Fibroblast of skin of left quadriceps (primary cell): ENCODE measurements at places on chromosomes 7 and 10.

DNA sequence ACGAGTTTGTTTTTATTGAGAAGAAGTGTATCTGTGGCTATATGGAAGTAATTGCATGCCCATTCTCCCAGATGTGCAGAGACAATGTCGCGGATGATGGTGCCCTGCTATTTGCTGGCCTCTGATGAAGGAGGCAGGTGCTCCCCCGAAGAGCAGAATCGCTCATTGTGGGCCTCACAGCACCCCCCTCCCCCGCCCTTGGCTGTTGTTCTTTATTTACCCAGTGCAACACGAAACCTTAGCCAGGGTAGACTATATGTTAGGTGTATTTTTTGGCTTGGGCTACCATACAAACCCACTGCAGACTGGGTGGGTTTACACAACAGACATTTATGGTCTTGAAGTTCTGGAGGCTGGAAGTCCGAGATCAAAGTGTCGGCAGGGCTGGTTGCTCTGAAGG lies 3.4 kb upstream of the ADCY1 start:
- DNase-seq, result no peak

DNA sequence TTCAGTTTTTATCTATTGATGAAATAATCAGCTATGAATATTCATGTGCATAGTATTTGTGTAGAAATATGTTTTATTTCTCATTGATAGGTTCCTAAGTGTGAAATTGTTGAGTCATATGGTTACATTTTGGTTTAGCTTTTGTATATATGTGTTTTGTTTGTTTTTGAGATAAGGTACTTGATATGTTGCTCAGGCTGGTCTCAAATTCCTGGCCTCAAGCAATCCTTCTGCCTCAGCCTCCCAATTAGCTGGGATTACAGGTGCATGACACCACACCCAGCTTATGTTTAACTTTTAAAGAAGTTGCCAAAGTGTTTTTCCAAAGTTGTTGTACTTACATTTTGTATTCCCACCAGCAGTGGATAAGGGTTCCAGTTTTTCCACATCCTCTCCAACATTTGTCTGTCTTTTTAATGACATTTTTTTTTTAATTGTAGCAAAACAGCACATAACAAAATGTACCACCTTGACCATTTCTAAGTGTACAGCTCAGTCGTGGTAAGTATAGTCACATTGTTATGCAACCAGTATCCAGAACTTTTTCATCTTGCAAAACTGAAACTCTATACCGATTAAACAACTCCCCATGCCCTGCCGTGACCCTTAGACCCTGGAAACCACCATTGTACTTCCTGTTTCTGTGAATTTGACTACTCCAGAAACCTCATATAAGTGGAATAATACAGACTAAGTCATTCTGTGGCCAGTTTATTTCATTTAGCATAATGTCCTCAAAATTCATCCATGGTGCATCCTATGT lies 12.6 kb upstream of the UBE2D1 start:
- DNase-seq, result no peak

GRCh38 chr10:44300666-44301649 lies 83.9 kb downstream of the CXCL12 start:
- peak; percentile 90 for DNase-seq

DNA sequence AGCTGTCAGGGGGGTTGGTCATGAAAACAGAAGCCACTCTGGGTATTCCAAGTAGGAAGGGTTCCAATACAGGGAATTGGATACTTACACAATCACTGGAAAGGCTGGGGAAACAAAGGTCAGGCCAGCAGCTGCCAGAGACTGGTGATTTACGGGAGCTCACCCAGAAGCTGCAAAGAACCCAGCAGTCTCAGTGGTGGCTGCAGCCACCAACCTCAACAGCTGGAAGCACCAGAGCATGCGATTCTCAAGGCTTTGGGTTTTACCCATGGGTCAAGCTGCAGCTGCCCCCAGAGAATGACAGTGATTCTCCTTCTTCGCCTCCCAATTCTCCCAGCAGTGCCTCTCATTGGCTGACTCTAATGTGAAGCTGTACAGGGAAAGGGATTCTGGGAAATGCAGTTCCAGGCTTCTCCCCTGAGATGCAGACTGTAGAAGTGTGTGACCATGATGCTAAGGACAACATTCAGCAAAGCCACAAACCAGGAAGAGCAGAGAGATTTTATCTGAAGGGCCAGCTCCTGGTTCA lies 107.2 kb upstream of the TCF7L2 start:
- no peak for DNase-seq

DNA sequence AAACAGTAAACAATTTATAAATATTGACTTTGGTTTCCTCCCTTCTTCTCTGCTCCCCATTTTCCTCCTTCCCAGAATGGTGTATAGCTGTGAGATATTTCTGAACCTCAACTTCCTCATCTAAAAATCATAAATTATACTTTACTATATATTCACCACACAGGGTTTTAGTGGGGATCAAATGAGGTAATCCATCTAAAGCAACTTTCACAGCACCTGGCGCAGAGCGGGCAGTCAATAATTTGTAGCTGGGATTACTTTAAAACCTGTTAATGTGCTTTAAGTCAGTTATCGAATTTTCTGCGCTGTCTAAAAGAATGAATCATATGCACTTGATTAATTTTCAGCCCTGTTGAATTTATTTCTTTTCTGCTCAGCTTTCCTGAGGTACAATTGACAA lies 172.7 kb downstream of the PTEN start:
- DNase-seq, result no peak

DNA sequence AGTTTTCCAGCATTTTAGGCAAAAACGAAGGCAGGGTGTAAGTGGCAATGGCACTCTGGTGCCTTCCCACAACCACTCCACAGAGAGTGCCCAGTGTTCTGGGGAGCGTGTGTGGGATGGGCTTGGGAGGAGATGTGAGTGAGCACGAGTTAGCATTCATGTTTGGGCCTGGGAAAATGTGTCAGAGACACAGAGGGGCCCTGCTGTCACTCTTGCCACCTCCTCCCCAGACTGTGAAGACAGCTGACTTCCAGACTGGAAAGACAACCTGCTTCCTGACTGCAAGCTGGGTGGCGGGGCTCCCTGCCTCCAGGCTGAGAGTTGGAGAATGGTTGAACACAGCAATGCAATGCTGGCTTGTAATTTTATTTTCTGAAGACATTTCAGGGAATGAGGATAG lies 454.5 kb upstream of the ZMIZ1 start:
- no peak for DNase-seq

- DNase-seq, result no peak
Observed at GRCh38 chr10:6400331-6400730, 179.7 kb downstream of the PRKCQ start.

DNA sequence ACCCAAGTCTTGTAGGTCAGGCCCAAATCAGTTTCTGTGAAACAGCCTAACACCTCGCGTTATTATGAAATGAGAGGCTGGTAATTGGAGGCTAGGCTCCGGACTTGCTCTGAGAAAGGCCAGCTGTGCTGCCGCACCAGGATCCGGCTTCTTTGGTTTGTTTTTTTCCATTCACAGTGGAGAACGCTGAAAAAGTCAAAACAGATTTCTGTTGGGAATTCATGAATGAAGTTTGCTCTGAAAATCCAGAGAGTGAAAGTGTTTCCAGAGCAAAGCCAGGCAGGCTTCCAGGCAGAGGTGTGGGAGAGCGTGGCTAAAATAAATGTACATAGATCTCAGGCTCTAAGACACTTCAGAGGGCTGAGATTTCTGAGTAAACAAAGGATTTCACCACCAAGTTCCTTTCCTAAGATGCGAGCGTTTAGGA lies 240.1 kb downstream of the TRIL start:
- no peak for DNase-seq

DNA sequence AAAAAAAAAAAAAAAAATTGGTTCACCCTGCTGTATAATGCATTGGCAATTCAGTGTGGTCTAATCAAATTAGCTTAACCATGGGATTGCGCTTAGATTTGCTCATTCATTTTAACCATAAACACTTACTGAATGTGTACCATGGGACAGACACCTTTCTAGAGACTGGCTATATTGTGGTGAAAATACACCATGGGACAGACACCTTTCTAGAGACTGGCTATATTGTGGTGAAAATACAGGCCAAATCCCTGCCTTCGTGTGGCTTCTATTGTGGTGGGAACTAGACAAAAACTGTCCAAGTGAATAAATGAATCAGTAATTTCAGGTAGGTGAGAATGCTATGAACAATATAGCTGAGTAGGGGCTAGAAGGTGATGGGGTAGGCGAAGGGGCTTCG lies 10.2 kb upstream of the REPIN1 start:
- DNase-seq, result no peak

GRCh38 chr10:133231946-133232574 lies 2.0 kb downstream of the UTF1 start:
- no peak for DNase-seq

- DNase-seq, result no peak
Observed at GRCh38 chr10:33935350-33935749, 600.9 kb upstream of the NRP1 start.

DNA sequence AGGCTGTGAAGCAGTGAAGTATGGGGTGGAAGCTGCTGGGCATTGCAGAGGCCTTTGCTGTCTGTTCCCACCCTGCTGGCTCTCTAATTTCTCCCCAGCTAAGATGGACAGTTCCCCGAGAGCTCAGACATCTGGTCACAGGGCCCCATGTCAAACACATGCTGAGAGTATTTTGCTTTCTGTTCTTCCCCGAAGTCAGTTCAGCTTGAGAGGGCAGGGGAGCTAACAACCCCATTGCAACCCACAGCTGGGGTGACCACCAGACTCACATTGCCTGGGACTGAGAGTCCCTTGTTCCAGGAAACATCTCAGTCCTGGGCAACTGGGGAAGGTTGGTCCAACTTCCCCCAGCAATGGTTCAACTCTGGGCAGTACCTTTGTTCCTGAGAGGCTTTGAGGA lies 52.8 kb downstream of the ABCA13 start:
- DNase-seq, result no peak
